DMS79 (cell line): ENCODE measurements at places on chromosomes 5 and 9.

DNA sequence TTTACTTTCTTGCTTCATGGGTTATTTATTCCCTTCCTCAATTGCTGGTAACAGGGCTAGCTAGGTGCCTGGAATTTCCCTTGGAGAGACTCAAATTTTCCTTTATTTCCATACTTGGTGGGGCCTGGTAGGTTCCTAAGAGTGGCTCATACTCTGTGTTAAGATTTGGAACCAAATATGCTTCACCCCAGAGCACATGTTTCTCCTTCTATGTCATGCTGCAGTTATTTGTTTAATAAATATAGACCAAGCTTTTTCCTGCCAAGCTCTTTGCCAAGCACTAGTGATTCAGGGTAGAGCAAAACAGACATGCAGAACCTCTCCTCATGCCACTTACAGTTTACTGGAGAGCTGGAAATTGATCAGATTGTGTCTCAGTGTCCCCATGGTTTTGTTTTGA lies 290.3 kb upstream of the SGCD start:
- DNase-seq = no peak

GRCh38 chr9:97405551-97405950 lies 6.3 kb upstream of the TDRD7 start:
- no peak for DNase-seq

DNA sequence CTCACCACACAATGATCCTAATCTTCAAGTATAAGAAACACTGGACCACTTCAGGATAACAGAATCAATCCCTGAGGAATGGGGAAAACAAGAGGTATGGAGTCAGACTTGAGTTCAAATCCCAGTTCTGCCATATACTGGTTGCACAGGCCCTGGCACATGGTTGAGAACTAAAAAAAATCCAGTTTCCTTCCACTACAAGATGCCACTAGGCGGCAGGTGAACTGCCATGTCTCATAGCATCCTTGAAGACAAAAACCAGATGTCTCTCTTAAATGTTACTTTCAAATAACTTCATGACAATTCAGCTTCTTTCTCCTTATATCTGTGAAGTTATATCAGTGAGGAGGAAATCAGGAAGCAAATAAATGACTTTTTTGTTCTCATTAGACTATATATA lies 11.0 kb downstream of the DEPDC1B start:
- DNase-seq = no peak

GRCh38 chr5:174556756-174557155 lies 167.6 kb upstream of the MSX2 start:
- no peak for DNase-seq

DNA sequence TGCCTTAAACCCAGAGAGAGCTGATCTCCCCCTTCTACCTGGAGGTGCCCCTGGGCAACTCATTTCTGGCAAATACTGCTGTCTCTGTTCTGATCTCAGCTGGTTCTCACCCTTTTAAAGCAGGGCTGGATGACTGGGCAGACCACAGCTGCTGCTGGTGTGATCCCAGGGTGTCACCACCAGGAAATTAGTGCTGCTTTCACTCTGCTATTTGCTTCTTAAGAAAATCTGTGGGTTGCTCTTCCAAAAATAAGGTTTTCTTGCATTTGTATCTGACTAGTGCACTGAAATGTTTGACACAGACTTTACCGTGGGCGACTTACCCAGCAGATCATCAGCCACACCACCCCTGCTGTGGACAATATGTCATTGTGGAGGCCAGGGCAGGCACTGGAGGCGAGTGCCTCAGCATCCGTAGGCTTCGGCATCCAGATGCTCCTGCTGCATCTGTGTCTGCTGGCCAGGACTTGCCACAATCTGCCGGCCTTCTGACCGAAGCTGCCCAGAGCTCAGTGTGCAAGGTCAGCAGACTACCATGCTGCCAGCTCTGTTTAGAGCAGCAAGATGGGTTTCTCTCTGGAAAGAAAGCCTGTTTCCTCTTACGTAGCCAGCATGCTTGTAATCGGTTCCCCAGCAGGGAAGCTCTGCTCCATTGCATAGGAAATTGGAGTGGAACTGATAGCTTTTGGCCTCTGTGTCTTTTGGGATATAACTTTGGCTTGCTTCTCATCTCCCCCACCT lies 13.6 kb downstream of the ARHGAP26 start:
- no peak for DNase-seq

- DNase-seq = no peak
These were observed 113.4 kb downstream of the CMYA5 start for GRCh38 chr5:79803007-79803406.

- no peak for DNase-seq
These were observed 51.4 kb upstream of the BNC2 start for GRCh38 chr9:16921855-16922254.

- DNase-seq = no peak
These were observed 445.3 kb downstream of the EBF1 start for GRCh38 chr5:158654415-158654814.

- DNase-seq = no peak
These were observed 111.5 kb downstream of the CDC42SE2 start for GRCh38 chr5:131375351-131375750.

DNA sequence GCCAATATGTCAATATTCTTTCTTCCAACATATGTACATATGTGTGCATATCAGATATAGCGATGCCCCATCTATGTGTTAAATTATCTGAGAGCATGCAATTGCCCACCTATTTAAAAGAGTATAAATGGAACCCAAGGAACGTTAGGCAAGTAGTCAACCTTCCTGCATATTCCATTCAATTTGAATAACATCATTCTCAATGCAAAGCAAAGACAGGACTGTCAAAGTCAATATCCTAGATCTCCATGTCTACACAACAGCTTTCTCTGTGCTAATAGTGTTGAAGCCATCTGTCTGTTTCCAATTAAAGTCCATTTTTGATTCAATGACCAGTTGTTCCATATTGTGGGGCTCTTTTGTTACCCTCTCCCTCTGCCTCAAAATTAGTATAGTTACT lies 85.3 kb upstream of the COX7C start:
- DNase-seq = no peak

GRCh38 chr5:61286446-61287132 lies 45.5 kb upstream of the ZSWIM6 start:
- no peak for DNase-seq

DNA sequence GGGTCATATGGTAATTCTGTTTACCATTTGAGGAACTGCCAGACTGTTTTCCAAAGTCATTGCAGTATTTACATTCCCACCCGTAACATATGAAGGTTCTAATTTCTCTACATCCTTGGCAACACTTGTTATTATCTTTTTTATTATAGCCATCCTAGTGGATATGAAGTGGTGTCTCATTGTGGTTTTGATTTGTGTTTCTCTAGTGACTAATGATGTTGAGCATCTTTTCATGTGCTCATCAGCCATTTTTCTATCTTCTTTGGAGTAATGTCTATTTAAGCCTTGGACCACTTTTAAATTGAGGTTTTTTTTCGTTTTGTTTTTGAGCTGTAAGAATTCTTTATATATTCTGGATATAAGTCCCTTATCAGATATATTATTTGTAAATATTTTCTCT lies 132.8 kb upstream of the RUSC2 start:
- DNase-seq = no peak

DNA sequence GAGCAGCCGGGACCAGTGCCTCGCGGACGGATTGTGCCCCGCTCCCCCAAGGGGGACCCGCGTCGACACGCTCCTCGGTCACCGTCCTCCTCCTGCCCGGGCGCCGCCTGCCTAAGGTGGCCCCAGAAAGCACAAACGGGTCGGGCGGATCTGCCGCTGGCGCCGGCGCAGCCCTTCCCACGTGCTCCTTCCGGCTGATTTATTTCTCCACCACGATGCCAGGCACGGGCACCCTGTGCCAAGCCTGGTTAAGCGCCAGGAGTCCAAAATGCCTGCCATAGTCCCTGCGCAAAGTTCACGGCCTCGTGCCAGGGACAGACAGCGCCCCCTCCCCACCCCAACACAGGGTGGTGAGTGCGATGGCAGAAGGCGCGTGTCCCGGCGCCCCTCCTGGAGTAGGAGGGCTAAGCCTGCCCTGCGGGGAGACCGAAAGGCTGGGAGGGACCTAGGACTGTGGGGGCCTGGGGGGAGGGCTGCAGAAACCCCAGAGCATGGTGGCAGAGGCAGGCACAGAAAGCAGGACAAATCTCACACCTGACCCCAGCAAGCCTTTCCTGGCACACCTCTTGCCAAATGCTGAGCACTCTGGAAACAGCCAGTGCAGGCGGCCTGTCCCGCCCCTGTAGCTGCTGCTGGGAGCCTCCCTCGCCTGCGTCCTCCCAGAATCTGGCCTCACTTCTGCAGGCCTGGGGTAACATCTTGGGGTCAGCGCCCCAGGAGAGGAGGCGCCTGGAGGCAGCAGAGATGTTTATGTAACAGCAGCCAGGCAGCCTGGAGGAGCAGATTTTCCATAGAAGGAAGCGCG lies 1.1 kb upstream of the NOTCH1 start:
- DNase-seq = peak; percentile 20

- DNase-seq = no peak
These were observed 35.7 kb upstream of the SLC36A2 start for GRCh38 chr5:151383011-151383410.

GRCh38 chr9:88635151-88635550 lies 100.2 kb downstream of the NXNL2 start:
- DNase-seq = no peak

- DNase-seq = no peak
These were observed 187.4 kb downstream of the ERCC6L2 start for GRCh38 chr9:96062854-96063253.

GRCh38 chr5:44387406-44387805 lies 1.8 kb downstream of the FGF10 start:
- no peak for DNase-seq

GRCh38 chr9:72203205-72203803 lies 54.1 kb downstream of the GDA start:
- DNase-seq = no peak

DNA sequence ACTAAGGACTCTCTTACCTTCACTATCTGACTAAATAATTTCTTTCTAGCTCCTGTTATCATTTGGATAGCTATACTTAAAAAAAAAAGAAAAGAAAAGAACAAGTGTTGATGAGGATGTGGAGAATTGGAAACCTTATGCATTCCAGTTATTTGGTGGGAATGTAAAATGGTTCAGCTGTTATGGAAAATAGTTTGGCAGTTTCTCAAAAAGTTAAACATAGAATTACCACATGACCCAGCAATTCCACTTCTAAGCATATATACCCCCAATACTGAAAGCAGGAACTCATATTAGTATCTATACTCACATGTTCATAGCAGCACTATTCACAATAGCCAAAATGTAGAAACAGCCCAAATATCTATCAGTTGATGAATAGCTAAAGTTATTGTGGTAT lies 61.1 kb downstream of the GNA14 start:
- no peak for DNase-seq

GRCh38 chr5:97528941-97529340 lies 345.9 kb upstream of the RIOK2 start:
- DNase-seq = no peak

DNA sequence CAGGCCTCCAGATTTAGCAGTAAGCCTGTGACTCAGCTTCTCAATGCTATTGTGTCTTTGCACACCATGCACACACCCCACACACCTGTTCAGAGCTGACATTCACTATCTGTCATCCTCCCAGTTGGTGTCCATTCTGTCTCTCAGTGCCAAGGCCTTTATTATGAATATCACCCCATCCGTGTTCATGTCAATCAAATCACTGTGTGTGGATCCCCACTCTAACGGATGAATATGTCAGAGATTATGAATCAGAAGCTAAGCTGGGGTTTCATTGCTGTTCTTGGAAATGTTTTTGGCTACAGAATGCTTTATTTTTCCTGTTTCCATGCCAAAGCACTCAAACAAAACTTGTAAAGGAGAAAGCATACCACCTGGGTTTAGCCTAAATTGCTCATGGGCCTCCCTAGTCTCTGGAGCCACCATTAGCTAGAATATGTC lies 9.4 kb upstream of the MAMDC2 start:
- DNase-seq = no peak

DNA sequence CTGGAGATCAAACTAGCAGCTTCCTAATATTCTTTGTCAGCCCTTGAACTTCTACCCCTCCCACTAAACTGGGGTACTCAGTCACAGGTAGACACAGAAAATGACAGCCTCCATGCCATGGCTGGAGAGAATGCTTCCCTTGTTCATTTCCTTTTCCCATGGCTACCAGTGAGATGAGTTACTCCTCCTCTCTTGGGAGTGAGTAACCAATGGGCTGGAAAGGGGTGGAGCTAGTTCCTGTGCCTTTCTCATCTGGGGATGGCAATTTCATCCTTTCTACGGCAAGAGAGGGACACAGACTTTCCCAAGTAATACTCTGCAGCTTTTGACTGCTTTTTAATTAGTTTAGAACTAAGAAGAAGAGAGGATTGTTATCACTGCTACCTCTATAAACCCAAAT lies 1045.6 kb upstream of the WWC1 start:
- DNase-seq = no peak

DNA sequence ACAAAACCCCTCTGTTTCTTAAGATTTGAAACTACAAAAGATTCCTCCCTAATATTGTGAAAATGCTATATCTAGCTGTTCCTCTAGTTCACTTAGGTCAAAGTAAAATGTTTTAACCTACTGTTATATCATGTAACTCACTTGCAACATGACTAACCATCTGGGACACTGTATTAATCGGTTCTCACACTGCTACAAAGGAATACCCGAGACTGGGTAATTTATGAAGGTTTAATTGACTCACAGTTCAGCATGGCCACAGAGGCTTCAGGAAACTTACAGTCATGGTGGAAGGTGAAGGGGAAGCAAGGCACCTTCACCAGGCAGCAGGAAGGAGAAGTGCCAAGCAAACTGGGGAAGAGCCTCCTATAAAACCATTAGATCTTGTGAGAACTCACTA lies 34.7 kb downstream of the DIMT1 start:
- DNase-seq = no peak
